Spinal cord (tissue), 10 donors: ENCODE measurements at places on chromosomes 7 and 10. TPM values are rescaled to one million over a fixed set of nuclear protein-coding genes. Genes with fewer than 3 reads are reported as not detected.

- H3K36me3 ChIP-seq, result peaks cover 4% of the 10 kb centered on the region
- H3K4me1 ChIP-seq, result no peaks in the 10 kb centered on the region
- no peak for DNase-seq
- no peak overlapping the region for H3K27ac ChIP-seq
- no peaks in the 10 kb centered on the region for H3K27me3 ChIP-seq
- H3K4me3 ChIP-seq, result no peak overlapping the region
Observed at GRCh38 chr10:49831352-49832035, 69.4 kb upstream of the OGDHL start.

- H3K27me3 ChIP-seq, result no peaks in the 10 kb centered on the region
- H3K36me3 ChIP-seq, result no peaks in the 10 kb centered on the region
- no peaks in the 10 kb centered on the region for H3K4me1 ChIP-seq
- H3K27ac ChIP-seq, result no peak overlapping the region
- no peak overlapping the region for H3K4me3 ChIP-seq
- no peak for DNase-seq
Observed at GRCh38 chr7:70972693-70973092, 159.3 kb upstream of the GALNT17 start.

DNA sequence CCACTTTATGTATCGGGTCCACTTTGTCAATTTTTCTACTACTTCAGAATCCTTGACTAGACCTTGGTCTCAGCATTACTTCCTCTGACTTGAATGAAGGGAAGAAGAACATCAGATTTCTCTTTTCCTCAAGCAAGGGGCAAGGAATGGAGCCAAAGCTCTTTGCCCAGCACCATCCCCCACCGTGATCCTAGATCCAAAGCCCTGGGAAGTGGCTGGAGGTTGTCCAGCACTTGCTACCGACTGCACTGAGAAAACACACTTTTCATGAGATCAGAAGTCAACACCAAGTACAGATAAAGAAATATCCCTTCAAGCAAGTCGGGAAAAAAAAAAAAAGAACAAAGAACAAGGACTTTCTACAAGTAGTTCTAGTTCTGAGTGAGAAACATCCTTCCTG is 102.1 kb upstream of the DDC start:
- peaks cover 23% of the 10 kb centered on the region for H3K36me3 ChIP-seq
- no peaks in the 10 kb centered on the region for H3K27me3 ChIP-seq
- H3K4me1 ChIP-seq, result peaks cover 15% of the 10 kb centered on the region
- H3K27ac ChIP-seq, result no peak overlapping the region
- H3K4me3 ChIP-seq, result no peak overlapping the region

GRCh38 chr10:7121154-7121797 is 289.6 kb downstream of the SFMBT2 start:
- H3K27me3 ChIP-seq, result no peaks in the 10 kb centered on the region
- no peak overlapping the region for H3K4me3 ChIP-seq
- H3K36me3 ChIP-seq, result no peaks in the 10 kb centered on the region
- no peak overlapping the region for H3K27ac ChIP-seq

GRCh38 chr10:44881649-44882048 is 29.5 kb upstream of the TMEM72 start:
- no peaks in the 10 kb centered on the region for H3K36me3 ChIP-seq
- no peak overlapping the region for H3K4me3 ChIP-seq
- DNase-seq, result no peak
- peaks cover 27% of the 10 kb centered on the region for H3K4me1 ChIP-seq

GRCh38 chr7:68573271-68574005 is 1024.8 kb upstream of the AUTS2 start:
- H3K4me1 ChIP-seq, result no peaks in the 10 kb centered on the region
- H3K4me3 ChIP-seq, result no peak overlapping the region
- H3K27ac ChIP-seq, result no peak overlapping the region
- no peak for DNase-seq
- H3K36me3 ChIP-seq, result no peaks in the 10 kb centered on the region

DNA sequence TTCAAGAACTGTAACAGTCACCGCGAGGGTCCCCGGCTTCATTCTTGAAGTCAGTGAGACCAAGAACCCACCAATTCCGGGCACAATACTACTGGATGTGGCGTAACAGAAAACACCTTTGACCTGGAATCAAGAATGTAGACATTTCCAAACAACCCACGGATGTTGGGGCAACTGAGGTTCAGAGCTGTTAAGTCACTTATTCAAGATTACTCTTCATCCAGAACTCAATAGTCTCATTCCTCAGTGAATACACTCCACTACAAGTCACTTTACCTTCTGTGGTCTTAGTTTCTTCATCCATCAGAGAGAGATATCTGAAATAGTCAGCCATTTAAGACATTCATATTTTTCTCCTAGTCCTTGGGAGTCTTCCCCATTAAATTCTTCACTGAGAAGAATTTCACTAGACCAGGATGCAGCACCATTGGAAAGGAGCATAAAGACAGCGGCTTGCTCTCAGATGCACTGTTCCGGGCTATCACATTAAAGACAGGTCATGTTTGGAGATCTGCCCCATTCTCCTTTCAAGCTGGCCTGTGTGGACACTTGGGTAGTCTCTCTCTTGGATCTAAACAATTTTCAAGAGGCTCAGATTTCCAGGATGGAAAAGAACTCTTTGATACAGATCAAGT is 32.3 kb upstream of the ARID5B start:
- H3K4me3 ChIP-seq, result no peak overlapping the region
- no peak overlapping the region for H3K27ac ChIP-seq
- no peak for DNase-seq
- no peaks in the 10 kb centered on the region for H3K27me3 ChIP-seq
- H3K36me3 ChIP-seq, result no peaks in the 10 kb centered on the region

- peaks cover 3% of the 10 kb centered on the region for H3K36me3 ChIP-seq
- no peak for DNase-seq
- H3K27ac ChIP-seq, result no peak overlapping the region
- H3K4me3 ChIP-seq, result no peak overlapping the region
Observed at GRCh38 chr7:134069187-134069586, 58.0 kb upstream of the LRGUK start.

GRCh38 chr7:4828720-4829383 is 33.0 kb downstream of the PAPOLB start:
- H3K4me1 ChIP-seq, result peaks cover 12% of the 10 kb centered on the region
- DNase-seq, result no peak
- H3K36me3 ChIP-seq, result peaks cover 48% of the 10 kb centered on the region

GRCh38 chr10:27646194-27646593 is 99.4 kb downstream of the MKX start:
- DNase-seq, result no peak
- H3K36me3 ChIP-seq, result no peaks in the 10 kb centered on the region
- H3K27me3 ChIP-seq, result no peaks in the 10 kb centered on the region
- H3K27ac ChIP-seq, result no peak overlapping the region

DNA sequence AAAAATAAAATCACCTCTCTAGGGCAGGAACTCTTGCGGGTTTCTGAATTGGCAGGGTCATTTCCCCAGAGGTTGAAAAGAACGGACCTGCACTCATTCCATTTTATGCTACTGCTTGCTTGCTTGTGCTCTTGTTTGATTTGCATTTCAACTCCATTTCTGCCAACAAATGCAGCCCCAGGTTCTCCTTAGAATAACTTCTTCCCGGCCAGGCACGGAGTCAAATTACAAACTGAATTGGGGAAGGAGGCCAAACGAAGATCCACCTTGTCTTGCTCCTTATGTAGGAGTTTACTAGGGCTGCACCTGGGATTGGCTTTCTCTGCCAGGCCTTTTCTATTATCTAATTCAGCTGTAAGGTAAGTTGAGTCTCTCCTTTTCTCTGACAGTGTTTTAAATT is 79.6 kb downstream of the HGF start:
- no peak for DNase-seq
- no peak overlapping the region for H3K4me3 ChIP-seq
- H3K4me1 ChIP-seq, result no peaks in the 10 kb centered on the region
- H3K27ac ChIP-seq, result no peak overlapping the region
- H3K36me3 ChIP-seq, result no peaks in the 10 kb centered on the region

DNA sequence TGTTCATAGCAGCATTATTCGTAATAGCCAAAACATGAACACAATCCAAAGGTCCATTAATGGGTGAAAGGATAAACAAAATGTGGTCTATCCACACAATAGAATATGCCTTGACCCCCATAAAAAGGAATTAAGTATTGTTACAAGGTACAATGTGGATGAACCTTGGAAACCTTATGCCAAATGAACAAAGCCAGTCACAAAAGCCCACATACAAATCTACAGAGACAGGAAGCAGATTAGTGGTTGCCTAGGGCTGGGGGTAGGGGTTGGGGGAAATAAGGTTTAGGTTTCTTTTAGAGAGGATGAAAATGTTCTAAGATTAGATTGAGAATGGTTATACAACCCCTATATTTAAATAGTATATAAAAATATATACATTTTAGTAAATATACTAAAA is 34.8 kb downstream of the PIP4K2A start:
- no peak overlapping the region for H3K4me3 ChIP-seq
- no peaks in the 10 kb centered on the region for H3K27me3 ChIP-seq
- H3K36me3 ChIP-seq, result no peaks in the 10 kb centered on the region
- peaks cover 4% of the 10 kb centered on the region for H3K4me1 ChIP-seq
- no peak for DNase-seq

DNA sequence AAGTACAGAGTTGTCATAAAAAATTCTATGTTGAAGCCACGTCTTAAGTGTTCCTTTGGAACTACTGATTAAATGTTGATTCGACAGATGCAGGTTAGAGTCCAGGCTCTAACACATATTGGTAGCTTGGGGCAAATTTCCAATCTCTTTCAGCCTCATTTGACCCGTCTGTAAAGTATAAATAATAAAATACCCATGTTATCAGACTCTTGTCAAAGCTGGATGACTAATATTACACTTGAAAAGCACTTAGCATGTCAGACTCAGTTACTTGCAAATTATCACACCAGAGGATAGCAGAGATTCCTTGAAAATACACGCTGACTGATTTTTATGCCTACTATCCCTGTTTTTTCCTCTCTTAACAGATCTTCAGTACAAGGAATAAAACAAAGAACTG is 18.1 kb upstream of the MACC1 start:
- H3K27ac ChIP-seq, result no peak overlapping the region
- no peaks in the 10 kb centered on the region for H3K4me1 ChIP-seq
- H3K36me3 ChIP-seq, result no peaks in the 10 kb centered on the region
- DNase-seq, result peak; percentile 28
- H3K27me3 ChIP-seq, result no peaks in the 10 kb centered on the region

- H3K4me1 ChIP-seq, result peaks cover 2% of the 10 kb centered on the region
- H3K36me3 ChIP-seq, result peaks cover 10% of the 10 kb centered on the region
- no peaks in the 10 kb centered on the region for H3K27me3 ChIP-seq
- H3K27ac ChIP-seq, result no peak overlapping the region
Observed at GRCh38 chr10:49365675-49366415, 30.0 kb downstream of the DRGX start.

DNA sequence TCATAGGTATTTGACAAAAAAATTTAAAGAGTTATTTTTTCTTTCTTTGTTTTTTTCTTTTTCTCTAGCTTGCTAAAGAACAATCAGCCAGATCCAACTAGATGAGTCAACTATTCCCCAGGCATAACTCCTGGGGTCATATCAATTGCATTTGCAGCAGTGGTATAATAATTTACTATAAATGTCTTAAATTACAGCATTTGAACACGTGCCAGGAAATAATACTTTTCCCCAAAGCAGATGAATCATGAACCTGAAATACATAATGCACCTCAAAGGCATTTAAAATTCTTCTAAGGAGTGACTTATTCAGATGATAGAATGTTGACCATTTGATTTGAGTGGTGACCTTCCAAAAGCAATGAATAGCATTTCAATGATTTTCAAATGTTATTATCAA is 190.1 kb downstream of the LRRTM3 start:
- peak; percentile 22 for DNase-seq
- H3K4me1 ChIP-seq, result no peaks in the 10 kb centered on the region
- no peaks in the 10 kb centered on the region for H3K36me3 ChIP-seq
- no peak overlapping the region for H3K27ac ChIP-seq
- H3K4me3 ChIP-seq, result no peak overlapping the region

- no peak for DNase-seq
- H3K27ac ChIP-seq, result no peak overlapping the region
- no peaks in the 10 kb centered on the region for H3K4me1 ChIP-seq
- H3K27me3 ChIP-seq, result no peaks in the 10 kb centered on the region
- no peaks in the 10 kb centered on the region for H3K36me3 ChIP-seq
Observed at GRCh38 chr7:12923971-12924370, 236.5 kb downstream of the ARL4A start.

DNA sequence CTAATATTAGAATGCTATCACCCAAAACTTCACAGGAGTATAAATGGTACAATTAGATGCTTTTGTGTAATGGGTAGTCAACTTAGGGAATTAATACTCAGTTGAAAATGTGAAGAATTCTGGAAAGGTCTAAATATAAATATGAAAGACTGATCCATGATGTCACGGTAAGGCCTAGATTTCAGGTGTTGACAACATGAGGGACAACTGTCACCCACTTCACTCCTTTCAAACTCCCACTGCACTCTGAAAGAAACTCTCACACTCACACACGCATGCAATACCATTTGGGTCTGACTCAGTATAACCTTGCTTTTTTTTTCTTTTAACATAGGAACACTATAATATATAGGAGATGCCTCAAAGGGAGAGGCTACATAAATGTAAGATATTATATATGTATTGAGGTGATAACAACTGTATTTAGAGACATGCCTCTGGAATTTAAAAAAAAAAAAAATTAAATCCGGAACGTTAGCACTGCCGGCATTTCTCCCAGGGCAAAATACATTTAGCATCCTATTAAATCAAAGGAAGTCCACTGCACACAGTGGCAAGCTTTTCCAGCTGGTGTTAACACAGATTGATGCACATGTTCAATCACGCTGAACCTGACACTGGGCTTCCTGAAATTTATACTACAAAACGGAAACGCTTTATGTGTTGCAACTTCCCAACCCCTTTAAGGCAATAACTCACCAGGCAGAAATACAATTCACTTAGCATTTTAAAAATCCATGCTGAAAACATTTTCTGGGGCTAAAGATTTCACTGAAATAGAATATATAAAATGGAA is 74.9 kb downstream of the RSU1 start:
- no peak overlapping the region for H3K4me3 ChIP-seq
- H3K36me3 ChIP-seq, result no peaks in the 10 kb centered on the region
- H3K27me3 ChIP-seq, result no peaks in the 10 kb centered on the region
- no peak for DNase-seq
- H3K4me1 ChIP-seq, result no peaks in the 10 kb centered on the region

GRCh38 chr10:101403161-101403560 is 49.2 kb downstream of the BTRC start:
- H3K4me3 ChIP-seq, result no peak overlapping the region
- H3K27me3 ChIP-seq, result no peaks in the 10 kb centered on the region
- DNase-seq, result no peak
- peaks cover 3% of the 10 kb centered on the region for H3K36me3 ChIP-seq
- H3K27ac ChIP-seq, result no peak overlapping the region
- H3K4me1 ChIP-seq, result no peaks in the 10 kb centered on the region

GRCh38 chr10:51119441-51119840 is 45.2 kb downstream of the PRKG1 start:
- H3K27ac ChIP-seq, result no peak overlapping the region
- DNase-seq, result no peak
- no peak overlapping the region for H3K4me3 ChIP-seq
- H3K4me1 ChIP-seq, result no peaks in the 10 kb centered on the region
- no peaks in the 10 kb centered on the region for H3K27me3 ChIP-seq

- no peak overlapping the region for H3K4me3 ChIP-seq
- no peak overlapping the region for H3K27ac ChIP-seq
- DNase-seq, result no peak
- H3K36me3 ChIP-seq, result no peaks in the 10 kb centered on the region
Observed at GRCh38 chr7:91165846-91166230, 98.4 kb upstream of the FZD1 start.

The PPP1R3A gene
- 0.10 TPM for total RNA-seq

The PRRT4 gene
- total RNA-seq, result 4.0 TPM

The OLAH gene
- 0.79 TPM for total RNA-seq

The MOGAT3 gene
- not detected for total RNA-seq

The NCOA4 gene
- 427 TPM for total RNA-seq

The RAPGEF5 gene
- total RNA-seq, result 76.4 TPM

The MET gene
- 15.3 TPM for total RNA-seq

The GARIN1A gene
- 0.50 TPM for total RNA-seq

The NOD1 gene
- total RNA-seq, result 5.4 TPM
